ENCODE measurements at places on chromosomes 12 and 14.

DNA sequence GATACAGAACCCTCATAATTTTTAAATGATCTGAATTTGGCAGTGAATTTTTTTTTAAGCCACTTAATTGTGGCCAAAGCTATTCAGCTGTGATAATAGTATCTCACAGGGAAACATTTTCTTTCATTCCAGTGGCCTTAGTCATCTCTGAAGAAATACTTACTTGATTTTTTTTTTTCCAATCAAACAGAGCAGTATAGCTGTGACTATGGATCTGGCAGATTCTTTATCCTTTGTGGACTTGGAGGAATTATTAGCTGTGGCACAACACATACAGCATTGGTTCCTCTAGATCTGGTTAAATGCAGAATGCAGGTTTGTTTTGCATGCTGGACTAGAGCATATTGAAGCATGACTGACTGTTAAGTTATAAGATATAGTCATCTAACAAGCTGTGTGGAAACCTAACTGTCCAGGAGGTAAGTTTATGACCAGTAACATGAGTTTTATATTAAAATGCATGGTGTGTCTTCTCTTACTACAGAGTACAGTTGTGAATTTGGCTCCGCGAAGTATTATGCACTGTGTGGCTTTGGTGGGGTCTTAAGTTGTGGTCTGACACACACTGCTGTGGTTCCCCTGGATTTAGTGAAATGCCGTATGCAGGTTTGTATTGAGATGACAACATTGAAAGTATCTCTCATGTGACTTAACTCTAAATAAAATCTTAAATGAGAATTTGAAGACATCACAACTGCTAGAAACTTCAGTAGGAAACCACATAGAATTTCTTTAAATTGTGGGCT, 1.9 kb downstream of the SLC25A3 start:
- H3K27me3 ChIP-seq, result no peaks in the 10 kb centered on the region
- peak overlapping the region; percentile 92 for H3K4me3 ChIP-seq
- peaks cover 30% of the 10 kb centered on the region for H3K4me1 ChIP-seq
- H3K36me3 ChIP-seq, result peaks cover 48% of the 10 kb centered on the region
- peak; percentile 61 for DNase-seq

DNA sequence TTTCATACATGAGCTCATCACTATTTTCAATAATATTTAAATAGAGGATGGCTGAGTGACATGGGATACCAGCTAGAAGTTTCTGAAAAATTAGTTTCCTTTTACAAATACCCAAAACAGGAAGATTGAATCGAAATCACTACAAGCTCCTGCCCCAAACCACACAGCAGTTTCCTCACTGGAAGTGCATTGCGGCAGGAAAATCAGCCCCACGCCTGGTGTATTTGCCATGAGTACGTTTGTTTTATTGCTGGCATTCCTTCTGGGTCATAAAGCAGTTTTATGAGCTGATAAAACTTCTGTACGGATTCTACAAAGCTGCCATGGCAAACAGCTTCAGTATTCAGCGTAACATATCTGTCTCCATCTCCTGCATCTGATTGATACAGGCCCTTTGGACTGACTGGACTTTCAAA, 23.7 kb downstream of the CDC42BPB start:
- DNase-seq, result no peak
- H3K27ac ChIP-seq, result no peak overlapping the region
- H3K36me3 ChIP-seq, result no peaks in the 10 kb centered on the region
- H3K4me3 ChIP-seq, result no peak overlapping the region
- H3K27me3 ChIP-seq, result no peaks in the 10 kb centered on the region

GRCh38 chr12:7075939-7076338, 15.4 kb downstream of the C1S start:
- H3K4me3 ChIP-seq, result no peak overlapping the region
- H3K27me3 ChIP-seq, result peaks cover 19% of the 10 kb centered on the region
- no peak for DNase-seq

GRCh38 chr14:89418452-89418851, 1.4 kb upstream of the FOXN3 start:
- peak overlapping the region; percentile 96 for H3K27ac ChIP-seq
- H3K27me3 ChIP-seq, result no peaks in the 10 kb centered on the region
- peaks cover 47% of the 10 kb centered on the region for H3K4me1 ChIP-seq
- peaks cover 5% of the 10 kb centered on the region for H3K36me3 ChIP-seq
- H3K4me3 ChIP-seq, result peak overlapping the region; percentile 89
- DNase-seq, result peak; percentile 46

DNA sequence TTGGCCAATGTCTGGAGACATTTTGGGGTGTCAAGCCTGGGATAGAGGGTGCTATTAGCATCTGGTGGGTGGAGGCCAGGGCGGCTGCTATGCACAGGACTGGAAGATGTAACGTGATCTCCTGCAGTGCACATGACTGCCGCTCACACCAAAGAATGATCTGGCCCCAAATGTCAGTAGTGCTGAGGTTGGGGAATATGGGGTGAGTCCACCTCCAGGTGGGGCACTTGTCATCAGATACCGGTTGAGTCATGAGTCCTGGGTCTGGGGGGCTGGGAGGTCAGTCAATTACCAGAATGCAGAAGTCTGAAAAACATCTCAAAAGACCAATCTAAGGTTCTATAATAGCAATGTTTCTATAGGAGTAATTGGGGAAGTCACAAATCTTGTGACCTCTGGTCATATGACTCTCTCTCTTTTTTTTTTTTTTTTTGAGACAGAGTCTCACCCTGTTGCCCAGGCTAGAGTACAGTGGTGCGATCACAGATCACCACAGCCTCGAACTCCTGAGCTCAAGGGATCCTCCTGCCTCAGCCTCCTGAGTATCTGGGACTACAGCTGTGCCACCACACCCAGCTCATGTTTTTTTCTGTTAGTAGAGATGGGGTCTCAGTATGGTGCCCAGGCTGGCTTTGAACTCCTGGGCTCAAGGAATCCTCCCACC, 6.0 kb upstream of the SDSL start:
- H3K27ac ChIP-seq, result no peak overlapping the region
- DNase-seq, result no peak
- peaks cover 7% of the 10 kb centered on the region for H3K27me3 ChIP-seq
- H3K4me3 ChIP-seq, result no peak overlapping the region
- no peaks in the 10 kb centered on the region for H3K36me3 ChIP-seq

DNA sequence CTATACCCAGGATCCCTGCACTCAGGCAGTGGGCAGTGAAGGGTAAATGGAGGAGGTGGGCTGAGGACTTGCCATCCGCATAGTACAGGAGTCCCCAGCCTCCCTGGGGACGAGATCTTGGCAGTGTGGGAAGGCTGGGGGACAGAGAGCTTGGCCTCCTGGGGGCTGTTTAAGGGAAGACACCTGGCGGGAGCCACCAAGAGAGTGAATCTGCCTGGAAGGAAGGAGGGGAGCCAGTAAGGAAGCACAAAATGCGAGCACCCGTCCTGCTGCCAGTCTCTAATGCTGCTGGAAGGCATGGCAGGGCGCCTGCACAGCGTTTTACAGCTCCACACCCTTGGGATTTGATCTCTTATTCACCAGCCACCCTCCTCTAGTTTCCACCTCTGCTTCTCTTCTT, 7.4 kb upstream of the KRT2 start:
- no peak overlapping the region for H3K4me3 ChIP-seq
- H3K36me3 ChIP-seq, result no peaks in the 10 kb centered on the region
- H3K27me3 ChIP-seq, result peaks cover 41% of the 10 kb centered on the region
- DNase-seq, result no peak
- H3K27ac ChIP-seq, result no peak overlapping the region
